ENCODE measurements at places on chromosomes 13 and 19. TPM values are rescaled to one million over a fixed set of nuclear protein-coding genes. Genes with fewer than 3 reads are reported as not detected.

The FUT2 gene
- total RNA-seq, result not detected

The RASGRP4 gene
- total RNA-seq, result not detected

The LACC1 gene
- 4.4 TPM for total RNA-seq

The ZNF181 gene
- 9.9 TPM for total RNA-seq

The ADAMTS10 gene
- 2.2 TPM for total RNA-seq

The TPP2 gene
- total RNA-seq, result 41.2 TPM

The PLIN4 gene
- total RNA-seq, result under 0.01 TPM

The FFAR1 gene
- total RNA-seq, result not detected

The NLRP5 gene
- total RNA-seq, result not detected

The GNG8 gene
- not detected for total RNA-seq

The CEACAM21 gene
- 0.47 TPM for total RNA-seq

The UBE2L5 gene
- not detected for total RNA-seq

The FOXA3 gene
- not detected for total RNA-seq

The KLHL1 gene
- total RNA-seq, result not detected

The MBD3L5 gene
- not detected for total RNA-seq

The LGALS4 gene
- total RNA-seq, result not detected

The ARHGEF1 gene
- total RNA-seq, result 45.1 TPM

The CLEC4G gene
- total RNA-seq, result not detected

The NLRP7 gene
- total RNA-seq, result not detected

The IL12RB1 gene
- total RNA-seq, result 0.09 TPM

The SBNO2 gene
- 64.3 TPM for total RNA-seq

The CEACAM4 gene
- not detected for total RNA-seq

The PSG4 gene
- 0.47 TPM for total RNA-seq

The METTL21C gene
- total RNA-seq, result not detected

The CAMSAP3 gene
- total RNA-seq, result under 0.01 TPM

The FCHO1 gene
- 0.38 TPM for total RNA-seq

Measured in endothelial cell of coronary artery (primary cell).